Cardiac muscle cell (in vitro differentiated cells and primary cell): ENCODE measurements at places on chromosomes 3 and 15. TPM values are rescaled to one million over a fixed set of nuclear protein-coding genes. Genes with fewer than 3 reads are reported as not detected.

DNA sequence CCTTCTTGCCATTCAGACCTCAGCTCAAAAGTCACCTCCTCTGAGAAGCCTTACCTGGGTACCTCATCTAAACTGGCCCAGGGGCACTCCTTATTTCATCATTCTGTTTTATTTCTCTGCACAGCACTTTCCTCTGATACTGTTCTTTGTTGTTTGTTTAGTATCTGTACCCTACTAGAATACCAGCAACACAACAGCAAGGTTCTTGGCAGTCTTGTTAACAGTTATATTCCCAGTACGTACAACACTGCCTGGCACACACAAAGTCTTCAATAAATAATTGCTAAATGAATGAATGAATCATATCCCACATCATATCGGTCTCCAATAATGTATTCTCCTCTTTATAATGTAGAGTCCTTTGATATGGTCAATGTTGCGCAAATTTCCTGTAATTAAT lies 188.1 kb downstream of the FOXP1 start:
- no peaks in the 10 kb centered on the region for H3K36me3 ChIP-seq
- DNase-seq, result no peak
- peaks cover 14% of the 10 kb centered on the region for H3K4me1 ChIP-seq
- H3K27me3 ChIP-seq, result no peaks in the 10 kb centered on the region

ISL2 gene
- not detected in 2 replicates for total RNA-seq

WWTR1 gene
- total RNA-seq, result 55.0 and 69.1 TPM in 2 replicates

- no peaks in the 10 kb centered on the region for H3K36me3 ChIP-seq
- peaks cover under 1% of the 10 kb centered on the region for H3K4me1 ChIP-seq
- no peak for DNase-seq
- H3K27ac ChIP-seq, result no peak overlapping the region
- H3K27me3 ChIP-seq, result no peaks in the 10 kb centered on the region
These were observed 103.7 kb downstream of the SV2B start for GRCh38 chr15:91203619-91204203.

DNA sequence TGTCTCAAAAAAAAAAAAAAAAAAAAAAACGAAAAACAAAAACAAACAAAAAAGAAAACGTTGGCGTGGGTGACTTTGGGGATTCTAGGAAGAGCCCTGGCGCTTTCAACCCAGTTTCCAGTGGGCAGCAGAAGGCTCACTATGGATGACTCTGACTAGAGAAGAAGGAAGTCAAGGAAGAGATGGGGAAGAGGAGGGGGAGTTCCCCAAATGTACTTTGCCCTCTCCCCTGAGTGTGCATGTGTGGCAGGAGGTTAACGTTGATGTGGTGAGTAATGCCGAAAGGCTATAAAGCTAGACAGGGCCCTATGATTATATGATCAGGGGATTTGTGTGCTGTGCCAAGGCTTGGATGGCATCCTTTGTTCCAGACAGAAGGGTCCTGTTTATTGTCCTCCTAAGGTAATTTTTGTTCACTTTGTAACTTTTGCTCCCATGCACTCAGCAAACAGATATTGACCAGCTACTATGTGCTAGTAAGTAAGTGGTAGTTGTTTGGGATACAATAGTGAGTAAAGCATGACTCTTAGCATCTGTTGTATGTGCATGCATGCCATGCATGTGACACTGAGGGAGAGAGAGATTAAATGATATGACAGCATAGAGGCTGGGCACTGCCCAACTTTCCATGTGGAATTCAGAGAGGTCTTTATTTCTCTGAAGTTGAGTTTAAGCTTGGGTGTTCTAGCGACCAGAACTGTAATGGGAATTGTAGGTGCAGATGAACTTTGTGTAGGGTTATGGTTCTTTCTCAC lies 750 bp upstream of the HHLA2 start:
- no peak overlapping the region for H3K4me3 ChIP-seq
- peaks cover 10% of the 10 kb centered on the region for H3K4me1 ChIP-seq
- no peaks in the 10 kb centered on the region for H3K36me3 ChIP-seq

PATL2 gene
- total RNA-seq, result 0.33 TPM in 1 of 2 replicates, not detected in the other

SKOR1 gene
- 0.85 and 1.1 TPM in 2 replicates for total RNA-seq

DNA sequence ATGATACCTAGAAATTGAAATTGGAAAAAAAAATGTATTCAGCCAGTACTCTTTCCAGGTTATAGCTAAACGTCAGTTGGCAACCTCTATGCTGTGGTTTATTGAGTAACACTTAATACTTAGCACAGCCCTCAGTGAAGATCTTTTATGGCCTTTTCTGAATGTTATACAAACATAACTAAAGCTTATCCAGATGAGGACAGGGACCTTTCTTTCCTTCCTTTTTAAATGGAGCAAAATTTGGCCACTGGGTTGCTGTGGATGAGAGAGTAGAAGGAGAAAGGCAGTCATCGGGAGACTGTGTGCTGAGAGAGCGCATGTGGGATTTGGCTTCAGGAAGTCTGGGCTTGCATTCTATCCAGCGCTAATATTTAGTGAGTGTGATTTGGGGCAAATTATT lies 36.1 kb downstream of the IGF1R start:
- no peak for DNase-seq
- H3K27me3 ChIP-seq, result no peaks in the 10 kb centered on the region
- H3K36me3 ChIP-seq, result no peaks in the 10 kb centered on the region
- no peak overlapping the region for H3K27ac ChIP-seq

- no peaks in the 10 kb centered on the region for H3K36me3 ChIP-seq
- peak overlapping the region; percentile 93 for H3K27ac ChIP-seq
- H3K4me1 ChIP-seq, result peaks cover 35% of the 10 kb centered on the region
- H3K4me3 ChIP-seq, result peak overlapping the region; percentile 84
- no peaks in the 10 kb centered on the region for H3K27me3 ChIP-seq
These were observed 792 bp downstream of the ATP13A3 start for GRCh38 chr3:194485881-194486539.

C15orf62 gene
- total RNA-seq, result 1.2 and 1.6 TPM in 2 replicates

DNA sequence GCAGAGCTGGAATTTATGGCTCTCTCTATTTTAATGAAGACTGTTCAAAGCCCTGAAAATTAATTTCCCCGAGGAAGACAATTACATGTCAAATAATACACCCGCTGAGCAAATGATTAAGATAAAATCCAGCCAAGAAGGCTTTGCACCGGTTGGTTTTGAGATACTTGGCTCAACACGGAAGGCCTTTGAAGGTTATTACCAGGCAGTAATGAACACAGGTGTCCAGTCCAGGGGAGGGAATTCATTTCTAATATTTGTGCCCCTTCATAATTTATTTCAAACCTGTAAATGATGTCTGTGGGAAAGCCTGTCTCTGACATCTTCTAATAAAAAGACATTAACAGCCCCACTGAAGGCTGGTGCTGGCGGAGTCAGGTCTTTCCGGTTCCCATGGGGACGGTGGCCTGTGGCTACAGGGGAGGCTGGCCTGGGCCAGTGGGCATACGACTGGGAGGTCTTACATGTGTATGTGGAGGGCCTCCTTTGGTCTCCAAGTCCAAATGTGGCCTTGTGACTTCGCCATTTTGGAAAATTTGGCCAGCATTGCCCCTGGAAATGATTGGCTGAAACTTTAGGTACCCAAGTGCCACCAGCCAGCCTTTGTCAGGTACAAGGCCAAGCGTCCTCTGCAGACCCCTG lies 49.9 kb upstream of the IQSEC1 start:
- no peak overlapping the region for H3K27ac ChIP-seq
- no peak overlapping the region for H3K4me3 ChIP-seq
- DNase-seq, result no peak
- H3K27me3 ChIP-seq, result no peaks in the 10 kb centered on the region
- H3K4me1 ChIP-seq, result no peaks in the 10 kb centered on the region
- no peaks in the 10 kb centered on the region for H3K36me3 ChIP-seq

- no peaks in the 10 kb centered on the region for H3K36me3 ChIP-seq
- no peak overlapping the region for H3K4me3 ChIP-seq
- H3K27ac ChIP-seq, result no peak overlapping the region
- no peaks in the 10 kb centered on the region for H3K27me3 ChIP-seq
These were observed 79.8 kb upstream of the FNDC3B start for GRCh38 chr3:171959532-171960089.
